ENCODE measurements at places on chromosomes 12 and 14. TPM values are rescaled to one million over a fixed set of nuclear protein-coding genes. Genes with fewer than 3 reads are reported as not detected.

DNA sequence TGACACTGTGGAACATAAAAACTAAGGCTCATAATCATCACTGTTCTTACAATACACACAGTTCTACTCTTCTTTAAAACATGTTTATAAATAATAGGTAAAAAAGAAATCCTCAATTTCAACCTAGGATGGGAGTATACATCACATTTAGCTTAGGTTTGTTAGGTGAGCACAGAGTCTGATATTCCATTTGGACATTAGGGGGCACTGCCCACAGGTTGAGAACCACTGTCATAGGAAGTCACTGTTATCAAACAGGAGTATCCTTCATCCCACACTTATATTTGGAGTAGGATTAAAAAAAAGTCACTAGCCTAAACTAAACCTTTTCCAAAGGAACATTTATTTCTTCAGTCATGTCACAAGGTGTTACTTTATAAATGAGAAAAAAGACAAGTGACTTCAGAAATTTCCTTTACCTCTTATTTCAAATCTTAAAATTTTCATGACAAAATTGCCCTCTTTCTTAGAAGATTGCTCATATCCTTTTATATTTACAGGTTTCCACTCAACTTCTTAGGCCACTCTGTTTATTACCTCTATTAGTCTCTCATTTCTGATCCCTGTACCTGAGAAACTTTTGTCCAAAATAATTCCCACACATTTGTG is 240.6 kb downstream of the CPNE8 start:
- H3K4me3 ChIP-seq, result no peak overlapping the region
- H3K27me3 ChIP-seq, result no peaks in the 10 kb centered on the region
- no peaks in the 10 kb centered on the region for H3K4me1 ChIP-seq
- no peak overlapping the region for H3K27ac ChIP-seq

SYNE3 gene
- total RNA-seq, result 0.03 TPM

DNA sequence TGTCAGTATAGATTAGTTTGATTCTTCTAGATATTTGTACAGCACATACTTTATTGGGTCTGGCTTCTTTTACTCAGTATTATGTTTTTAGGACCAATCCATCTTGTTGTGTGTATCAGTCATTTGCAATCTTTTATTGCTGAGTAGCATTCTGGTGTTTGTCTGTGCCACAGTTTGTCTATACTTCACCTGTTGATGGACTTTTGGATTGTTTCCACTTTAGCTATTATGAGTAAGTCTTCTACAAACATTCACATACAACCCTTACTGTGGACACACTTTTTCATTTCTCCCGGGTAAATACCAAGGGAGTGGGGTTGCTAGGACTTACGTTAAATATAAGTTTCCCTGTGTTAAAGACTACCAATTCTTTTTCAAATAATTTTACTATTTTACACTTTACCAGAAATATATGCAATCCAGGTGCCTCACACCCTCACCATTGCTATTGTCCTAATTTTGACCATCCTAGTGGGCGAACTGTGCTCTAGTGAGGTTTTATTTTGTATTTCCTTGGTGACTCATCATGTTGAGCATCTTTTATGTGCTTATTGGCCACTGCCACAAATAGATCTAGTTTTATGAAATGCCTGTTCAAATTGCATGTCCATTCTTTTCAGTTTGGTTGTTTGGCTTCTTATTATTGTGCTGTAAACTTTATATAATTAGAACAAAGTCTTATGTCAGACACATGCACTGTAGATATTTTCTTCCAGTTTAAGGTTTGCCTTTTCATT is 304.7 kb upstream of the TMTC1 start:
- H3K27me3 ChIP-seq, result no peaks in the 10 kb centered on the region
- H3K4me1 ChIP-seq, result no peaks in the 10 kb centered on the region
- no peak for DNase-seq

DNA sequence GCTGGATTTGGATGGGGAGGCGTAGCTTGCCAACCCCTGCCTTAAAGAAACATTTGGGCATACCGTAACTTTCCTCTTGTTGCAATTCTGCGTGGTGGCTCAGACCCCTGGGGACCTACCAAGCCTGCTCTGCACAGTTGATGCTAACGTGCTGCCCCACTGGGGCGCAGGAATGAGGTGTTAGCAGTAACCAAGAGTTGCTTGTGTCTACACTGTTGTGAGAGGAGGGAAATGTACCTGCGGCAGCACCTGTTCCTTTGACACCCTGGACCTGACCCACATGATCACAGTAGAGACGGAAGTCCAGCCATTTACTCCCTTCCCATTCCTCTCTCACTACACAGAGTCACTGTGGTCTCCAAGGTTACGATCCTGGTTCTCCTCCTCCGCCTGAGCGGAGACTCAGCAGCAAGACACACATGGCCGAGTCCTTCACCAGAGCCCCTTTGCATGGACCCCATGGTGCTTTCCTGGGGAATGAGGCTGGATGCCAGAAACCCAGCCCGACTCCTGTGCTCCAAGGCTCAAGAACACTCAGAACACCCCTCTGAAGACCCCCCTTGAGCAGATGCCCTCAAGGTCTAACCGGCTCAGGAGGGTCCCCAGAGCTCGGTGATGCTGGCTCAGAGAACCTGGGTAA is 84.8 kb downstream of the FBXL14 start:
- no peaks in the 10 kb centered on the region for H3K36me3 ChIP-seq
- H3K27me3 ChIP-seq, result no peaks in the 10 kb centered on the region
- no peak overlapping the region for H3K4me3 ChIP-seq
- H3K27ac ChIP-seq, result no peak overlapping the region
- DNase-seq, result no peak

DNA sequence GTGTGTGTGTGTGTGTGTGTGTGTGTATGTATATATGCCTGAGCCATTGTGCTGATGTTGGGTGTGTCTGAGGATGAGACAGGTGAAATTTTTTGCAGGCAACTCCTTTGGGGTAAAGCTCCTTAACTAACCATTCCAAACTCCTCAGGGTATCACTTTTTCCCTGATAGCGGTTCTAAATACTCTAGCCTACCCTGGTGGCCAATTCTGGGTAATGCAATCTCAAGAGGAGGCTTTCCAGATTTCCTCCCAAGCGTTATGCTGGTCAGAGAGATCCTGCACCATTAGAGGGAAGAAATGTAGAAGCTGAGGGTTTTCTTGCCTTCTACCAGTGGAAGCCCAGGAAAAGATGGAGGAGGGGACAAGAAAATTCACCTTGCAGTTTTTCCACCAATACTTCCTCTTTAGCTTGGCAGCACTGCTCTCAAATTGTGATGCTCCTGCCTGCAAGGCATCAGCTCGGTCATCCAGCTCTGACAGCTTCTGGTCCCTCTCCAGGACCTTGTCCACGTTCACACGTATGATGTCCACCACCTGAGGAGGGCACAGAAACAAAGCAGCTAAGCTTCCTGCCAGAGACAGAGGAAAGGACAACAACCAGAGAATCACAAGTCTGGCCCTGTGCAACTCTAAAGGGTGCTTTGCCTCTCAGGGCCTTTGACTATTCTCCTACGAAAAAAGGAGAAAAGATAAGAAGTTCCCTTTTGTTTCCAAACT is 4.9 kb downstream of the VAMP1 start:
- H3K27ac ChIP-seq, result no peak overlapping the region
- no peaks in the 10 kb centered on the region for H3K27me3 ChIP-seq
- DNase-seq, result peak; percentile 92
- peaks cover 12% of the 10 kb centered on the region for H3K36me3 ChIP-seq
- peaks cover 10% of the 10 kb centered on the region for H3K4me1 ChIP-seq

NANOG gene
- 134 TPM for total RNA-seq

DNA sequence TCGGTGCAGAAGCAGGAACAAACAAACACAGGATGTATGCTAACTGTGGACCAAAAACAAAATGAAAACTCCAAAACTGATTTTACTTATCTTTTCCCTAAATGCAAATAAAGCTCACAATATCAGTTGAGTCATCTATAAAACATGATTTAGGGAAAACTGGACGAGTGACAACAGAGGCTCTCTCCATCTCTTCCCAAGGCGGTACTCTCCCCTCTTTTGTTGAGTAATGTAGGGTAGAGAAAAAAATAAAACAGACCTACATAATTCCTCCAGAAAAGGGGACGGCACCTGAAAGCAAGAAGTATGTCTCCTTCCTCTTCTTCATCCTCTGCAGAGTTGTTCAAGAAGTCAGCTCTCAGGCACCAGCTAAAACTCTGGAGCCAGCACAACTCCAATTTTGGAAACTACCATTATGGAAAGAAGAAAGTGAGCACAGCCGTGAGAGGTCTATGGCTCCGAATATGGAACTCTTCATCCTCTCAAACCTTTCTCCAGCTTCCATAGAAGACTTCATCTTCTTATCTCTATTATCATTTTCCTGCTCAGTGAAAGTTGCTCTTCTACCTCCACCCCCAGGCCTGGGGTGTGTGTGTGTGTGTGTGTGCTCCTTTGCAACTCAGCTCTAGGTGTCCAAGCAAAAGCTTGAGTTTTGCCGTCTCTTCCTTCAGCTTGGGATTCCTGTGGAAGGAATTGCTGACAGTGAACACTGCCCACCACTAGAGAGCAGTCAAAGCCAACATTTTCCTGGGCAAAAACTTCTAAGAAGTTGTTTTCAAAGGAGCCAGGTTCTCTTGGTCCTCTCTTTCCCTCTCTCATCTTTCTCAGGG is 155.4 kb downstream of the DIO2 start:
- DNase-seq, result peak; percentile 70
- no peaks in the 10 kb centered on the region for H3K4me1 ChIP-seq
- H3K36me3 ChIP-seq, result no peaks in the 10 kb centered on the region
- H3K27me3 ChIP-seq, result no peaks in the 10 kb centered on the region

- H3K4me3 ChIP-seq, result no peak overlapping the region
- H3K4me1 ChIP-seq, result 0 out of 2 replicates have a peak, but pooled peaks cover 4% of the 10 kb centered on the region
- no peak overlapping the region for H3K27ac ChIP-seq
- no peaks in the 10 kb centered on the region for H3K36me3 ChIP-seq
- H3K27me3 ChIP-seq, result no peaks in the 10 kb centered on the region
- DNase-seq, result no peak
Observed at GRCh38 chr12:10095971-10096370, 2.8 kb downstream of the CLEC1A start.

DNA sequence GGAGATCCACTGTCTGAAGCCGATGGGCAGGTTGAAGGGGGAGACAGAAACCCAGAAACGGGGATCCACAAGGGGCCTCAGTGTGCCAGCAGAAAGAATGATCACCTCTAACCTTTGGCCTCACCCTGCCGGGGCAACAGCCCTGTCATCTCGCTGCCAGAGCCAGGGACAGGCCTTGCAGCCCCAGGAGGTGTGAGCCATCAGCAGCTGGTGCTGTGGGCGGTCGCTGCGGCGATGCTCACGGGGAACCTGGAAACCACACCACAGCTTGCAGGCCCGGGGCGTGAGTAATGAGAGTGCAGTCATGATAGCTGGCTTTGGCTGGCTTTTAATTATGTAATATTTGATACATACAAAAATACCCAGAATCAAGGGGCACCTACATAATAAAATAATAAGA is 4.7 kb upstream of the TTC7B start:
- H3K27ac ChIP-seq, result no peak overlapping the region
- no peaks in the 10 kb centered on the region for H3K36me3 ChIP-seq
- H3K4me3 ChIP-seq, result no peak overlapping the region
- peaks cover 6% of the 10 kb centered on the region for H3K4me1 ChIP-seq

LTB4R2 gene
- total RNA-seq, result 6.4 TPM

- no peaks in the 10 kb centered on the region for H3K4me1 ChIP-seq
- H3K27me3 ChIP-seq, result no peaks in the 10 kb centered on the region
- no peak overlapping the region for H3K27ac ChIP-seq
- no peak for DNase-seq
Observed at GRCh38 chr12:65642061-65642661, 182.1 kb upstream of the HMGA2 start.

DNA sequence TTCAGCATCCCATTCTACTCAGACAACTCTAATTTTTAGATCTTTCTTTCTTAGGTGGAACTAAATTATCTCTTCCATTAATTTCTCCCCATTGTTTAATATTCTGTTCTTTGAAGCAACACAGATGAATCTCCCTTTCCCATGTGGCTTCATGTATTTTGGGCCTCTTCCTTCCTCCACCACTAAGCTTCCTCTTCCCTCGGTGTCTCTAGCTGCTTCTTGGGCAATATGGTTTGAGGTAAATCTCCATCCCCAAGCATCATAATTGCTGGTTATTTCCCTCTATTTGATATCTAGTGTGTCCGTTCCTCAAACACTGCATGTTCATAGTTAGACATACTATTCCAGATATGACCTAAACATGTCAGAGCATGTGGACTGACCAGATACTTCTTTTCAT is 119.2 kb downstream of the PELI2 start:
- DNase-seq, result no peak
- no peaks in the 10 kb centered on the region for H3K27me3 ChIP-seq
- H3K4me1 ChIP-seq, result peaks cover 5% of the 10 kb centered on the region
- H3K36me3 ChIP-seq, result no peaks in the 10 kb centered on the region

- H3K4me3 ChIP-seq, result no peak overlapping the region
- H3K27ac ChIP-seq, result no peak overlapping the region
- no peaks in the 10 kb centered on the region for H3K27me3 ChIP-seq
- peaks cover 41% of the 10 kb centered on the region for H3K4me1 ChIP-seq
- no peak for DNase-seq
Observed at GRCh38 chr12:114287821-114288525, 118.0 kb downstream of the TBX5 start.

- H3K4me3 ChIP-seq, result no peak overlapping the region
- DNase-seq, result no peak
- no peaks in the 10 kb centered on the region for H3K36me3 ChIP-seq
- H3K27me3 ChIP-seq, result no peaks in the 10 kb centered on the region
Observed at GRCh38 chr14:104323551-104324175, 185.3 kb downstream of the KIF26A start.

DNA sequence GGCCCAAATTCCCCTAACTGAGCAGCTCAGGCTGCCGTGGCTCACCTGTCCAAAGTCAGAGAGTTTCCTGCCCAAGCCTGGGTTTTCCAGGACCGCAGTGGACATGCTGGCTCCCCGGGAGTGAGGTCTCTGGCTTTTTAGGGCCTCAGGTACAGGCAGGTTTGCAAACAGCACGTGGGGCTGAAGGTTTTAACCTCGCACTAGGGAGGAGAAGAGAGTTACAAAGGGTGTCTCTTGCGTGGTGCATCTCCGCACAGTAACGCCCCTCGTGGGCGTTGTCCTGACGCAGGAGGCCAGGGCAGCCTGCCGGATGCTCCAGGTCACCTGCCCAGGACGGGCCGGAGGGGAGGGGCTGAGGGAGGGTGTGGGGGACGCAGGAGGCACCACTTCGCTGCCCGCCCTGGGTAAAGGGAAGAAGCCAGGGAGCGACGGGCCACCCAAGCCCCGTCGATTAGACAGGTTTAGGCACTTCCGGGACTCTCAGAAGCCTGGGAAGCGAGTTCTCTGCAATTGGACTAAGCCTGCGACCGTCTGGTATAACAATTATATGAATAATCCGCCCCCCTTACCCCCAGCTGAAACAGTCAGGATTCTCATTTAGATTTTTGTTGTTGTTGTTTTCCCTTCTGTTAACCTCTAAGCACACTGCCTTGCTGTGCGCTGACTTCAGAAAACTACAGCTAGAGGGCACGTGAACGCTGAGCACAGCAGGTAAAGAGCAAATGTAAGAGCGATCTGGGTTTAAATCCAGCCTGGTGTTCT is at the start of gene PAH:
Gene PAH (minus strand): TSS at position 219 of the 762 bp plus-strand sequence. CDS start 114 bp downstream, at position 105.
- peaks cover 10% of the 10 kb centered on the region for H3K4me1 ChIP-seq
- DNase-seq, result peak; percentile 88
- no peaks in the 10 kb centered on the region for H3K36me3 ChIP-seq
- peak within 1 kb of the TSS; percentile 73 for H3K27ac ChIP-seq
- H3K4me3 ChIP-seq, result peak within 1 kb of the TSS; percentile 45
- H3K27me3 ChIP-seq, result no peaks in the 10 kb centered on the region

GRCh38 chr12:23399402-23399933 is 550.0 kb downstream of the SOX5 start:
- no peak overlapping the region for H3K27ac ChIP-seq
- H3K4me3 ChIP-seq, result no peak overlapping the region
- peaks cover 21% of the 10 kb centered on the region for H3K4me1 ChIP-seq
- no peaks in the 10 kb centered on the region for H3K27me3 ChIP-seq
- no peaks in the 10 kb centered on the region for H3K36me3 ChIP-seq

All from GM23338 (cell line).